ENCODE measurements at places on chromosomes 12 and 14.

DNA sequence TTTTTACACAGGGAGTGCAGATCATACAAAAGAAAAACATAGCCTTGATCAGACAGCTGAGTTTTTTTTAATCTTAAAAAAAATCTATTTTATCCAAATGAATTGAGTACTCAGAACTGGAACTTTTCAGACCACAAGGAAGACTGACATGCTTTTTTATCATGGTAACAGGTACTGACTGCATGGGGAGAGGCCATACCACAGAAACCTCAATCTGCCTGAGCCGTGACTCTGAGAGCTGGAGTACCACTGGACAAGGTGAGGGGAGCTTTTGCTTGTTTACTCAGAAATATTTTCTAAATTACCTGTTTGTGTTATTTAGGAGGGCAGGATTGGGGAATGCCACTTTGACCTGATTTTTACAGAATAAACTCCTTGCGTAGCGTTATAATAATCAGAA, 143.9 kb downstream of the ALX1 start:
- DNase-seq: no peak

- no peak for DNase-seq
Observed at GRCh38 chr12:52314511-52314910, 6.7 kb downstream of the KRT83 start.

DNA sequence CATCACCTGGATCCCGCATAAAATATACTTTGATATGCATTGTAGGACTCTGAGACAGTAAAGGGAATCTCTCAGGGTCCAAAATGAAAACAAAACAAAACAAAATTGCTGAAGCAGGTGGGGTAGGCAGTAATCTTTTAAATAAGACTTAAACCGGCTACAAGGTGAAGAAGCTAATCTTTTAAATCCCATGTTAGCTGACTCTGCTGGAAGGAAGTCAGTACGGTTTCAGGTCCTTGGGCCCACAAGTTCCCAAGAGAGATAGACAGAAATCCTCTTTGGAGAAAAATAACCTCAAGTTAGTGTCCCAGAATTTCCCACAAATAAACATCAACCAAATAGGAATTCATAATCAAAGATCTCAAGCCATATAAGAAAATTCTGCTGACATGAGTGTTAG, 5.0 kb upstream of the EPS8 start:
- no peak for DNase-seq

DNA sequence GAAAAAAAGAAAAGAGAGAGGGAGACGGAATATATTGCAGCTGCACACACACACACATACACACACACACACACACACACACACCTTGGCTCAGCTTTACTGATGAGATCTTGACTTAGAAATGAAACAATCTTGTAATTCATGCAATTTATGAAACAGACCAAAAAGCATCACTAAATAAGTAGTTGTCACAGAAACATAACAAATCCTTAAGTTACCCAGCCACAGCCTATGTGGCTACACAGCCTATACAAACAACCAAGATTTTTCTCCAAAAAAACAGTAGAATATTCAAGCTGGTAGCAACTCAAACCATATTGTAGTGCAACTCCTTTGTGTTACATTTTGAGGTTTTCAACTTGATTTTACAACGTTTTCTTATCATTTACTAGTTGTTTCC, 37.9 kb upstream of the GNG2 start:
- DNase-seq: no peak

DNA sequence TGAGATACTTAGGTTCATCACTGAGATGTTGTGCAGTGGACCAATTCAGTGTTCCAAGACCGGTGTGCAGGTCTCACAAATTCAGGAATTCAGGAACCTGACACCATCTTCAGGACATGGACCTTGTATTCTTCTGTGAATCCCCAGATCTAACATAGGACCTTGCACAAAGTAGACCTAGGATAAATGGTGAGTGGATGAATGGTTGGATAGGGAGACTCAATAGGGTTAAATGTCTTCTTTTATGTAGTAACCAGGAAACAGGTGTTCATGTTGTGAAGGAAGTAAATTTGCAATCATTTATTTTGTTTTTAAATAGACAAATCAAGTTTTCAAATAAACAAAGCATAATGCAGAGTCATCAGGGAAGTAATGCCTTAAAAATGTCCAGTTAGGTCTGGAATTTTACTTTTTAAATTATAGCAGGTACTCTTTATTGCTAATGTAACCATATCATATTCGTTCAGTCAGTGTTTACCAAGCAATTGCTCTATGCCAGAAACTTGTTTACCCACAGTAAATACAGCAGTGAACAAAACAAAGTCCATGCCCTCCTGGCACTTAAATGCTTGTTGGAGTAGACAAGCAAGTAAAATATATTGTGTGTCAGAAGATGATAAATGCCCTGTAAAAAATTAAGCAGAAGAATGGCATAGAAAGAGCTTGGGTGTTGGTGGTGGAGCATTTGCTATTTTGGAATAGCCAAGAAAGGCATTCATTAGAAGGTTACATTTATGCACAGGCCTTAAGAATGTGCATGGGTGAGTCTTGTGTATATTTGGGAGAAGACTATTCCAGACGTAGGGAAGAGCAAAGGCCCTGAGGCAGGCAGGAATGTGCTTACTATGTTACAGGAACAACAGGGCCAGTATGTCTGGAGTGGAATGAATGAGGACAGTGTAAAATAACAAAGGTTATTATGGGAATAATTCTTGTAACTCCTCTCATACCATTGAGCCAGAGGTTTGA, 26.3 kb downstream of the RXYLT1 start:
- DNase-seq: no peak

DNA sequence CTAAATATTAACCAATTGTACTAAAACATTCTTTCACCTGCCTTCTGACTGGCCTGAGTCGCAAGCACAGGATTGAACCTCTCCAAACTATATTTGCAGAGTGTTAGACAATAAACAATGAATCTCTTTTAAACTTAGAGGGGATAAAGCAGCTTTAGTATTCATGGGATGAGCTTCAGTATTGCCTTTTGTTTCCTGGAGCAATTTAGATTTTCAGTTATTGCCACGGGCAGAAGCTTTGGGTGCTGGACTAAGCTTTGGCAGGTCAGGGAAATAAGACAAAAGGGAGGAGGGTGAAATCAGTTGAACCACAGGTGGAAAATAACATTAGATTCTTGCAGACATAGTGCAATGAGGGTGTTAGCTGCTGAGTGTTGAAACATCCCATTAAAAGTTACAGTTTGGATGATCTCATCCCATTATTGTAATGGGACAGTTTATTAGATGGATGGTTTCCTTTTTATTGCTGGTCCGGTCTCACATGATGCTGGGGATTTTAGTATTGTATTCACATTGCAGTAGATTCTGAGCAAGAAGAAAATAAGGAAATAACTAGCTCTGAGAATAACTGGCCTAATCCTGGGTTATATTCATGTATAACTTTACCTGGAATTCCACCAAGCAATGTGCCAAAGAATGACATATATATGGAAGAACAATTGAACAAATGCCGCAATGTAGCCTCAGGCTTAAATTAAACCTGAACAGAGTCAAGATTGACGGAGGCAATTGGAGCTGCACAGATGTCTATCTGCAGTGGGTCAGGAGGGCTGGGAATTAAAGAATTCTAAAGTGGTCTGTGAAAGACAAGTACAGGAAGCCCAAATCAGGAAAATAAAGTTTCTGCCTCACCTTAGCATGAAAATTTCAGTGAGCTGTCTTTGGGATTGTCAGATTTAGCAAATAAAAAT, 1092.8 kb upstream of the SEL1L start:
- DNase-seq: no peak

DNA sequence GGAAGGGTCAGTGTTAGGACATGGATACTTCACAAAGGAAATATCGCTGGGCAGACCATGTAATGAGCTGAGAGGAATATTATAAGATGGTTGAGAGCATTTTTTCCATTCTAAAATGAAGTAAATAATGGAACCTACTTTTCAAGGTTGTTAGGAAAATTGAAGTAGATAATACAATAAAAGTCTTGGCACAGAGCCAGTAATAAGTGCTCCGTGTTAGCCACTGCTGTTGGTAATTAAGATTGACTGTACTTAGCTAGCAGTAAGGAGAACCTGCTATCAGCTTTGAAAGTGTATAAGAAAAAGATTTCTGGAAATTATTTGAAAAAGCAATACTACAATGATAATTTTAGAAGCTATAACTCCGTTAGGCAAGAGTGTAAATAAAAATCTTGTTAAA, 77.6 kb downstream of the SCAF11 start:
- no peak for DNase-seq

DNA sequence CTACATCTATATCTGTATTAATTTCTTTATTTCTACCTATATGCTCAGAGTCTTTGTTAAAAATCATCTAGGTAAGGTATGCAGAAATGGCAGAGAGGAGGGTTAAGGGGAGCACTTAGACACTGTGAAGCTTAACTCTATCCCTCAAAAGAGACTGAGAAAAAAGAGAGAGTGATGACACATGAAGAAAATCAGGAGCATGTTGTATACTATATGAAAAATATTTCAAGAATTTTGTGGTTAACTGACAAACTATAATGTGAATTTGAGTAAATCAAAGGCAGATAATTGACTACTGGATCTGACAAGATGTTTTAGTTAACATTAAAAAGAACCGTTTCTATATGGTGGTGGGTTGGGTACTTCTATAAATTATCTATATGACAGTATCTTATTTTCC, 1814.2 kb upstream of the SEL1L start:
- DNase-seq: no peak

GRCh38 chr14:73721101-73721821, 7.1 kb upstream of the PNMA1 start:
- no peak for DNase-seq

DNA sequence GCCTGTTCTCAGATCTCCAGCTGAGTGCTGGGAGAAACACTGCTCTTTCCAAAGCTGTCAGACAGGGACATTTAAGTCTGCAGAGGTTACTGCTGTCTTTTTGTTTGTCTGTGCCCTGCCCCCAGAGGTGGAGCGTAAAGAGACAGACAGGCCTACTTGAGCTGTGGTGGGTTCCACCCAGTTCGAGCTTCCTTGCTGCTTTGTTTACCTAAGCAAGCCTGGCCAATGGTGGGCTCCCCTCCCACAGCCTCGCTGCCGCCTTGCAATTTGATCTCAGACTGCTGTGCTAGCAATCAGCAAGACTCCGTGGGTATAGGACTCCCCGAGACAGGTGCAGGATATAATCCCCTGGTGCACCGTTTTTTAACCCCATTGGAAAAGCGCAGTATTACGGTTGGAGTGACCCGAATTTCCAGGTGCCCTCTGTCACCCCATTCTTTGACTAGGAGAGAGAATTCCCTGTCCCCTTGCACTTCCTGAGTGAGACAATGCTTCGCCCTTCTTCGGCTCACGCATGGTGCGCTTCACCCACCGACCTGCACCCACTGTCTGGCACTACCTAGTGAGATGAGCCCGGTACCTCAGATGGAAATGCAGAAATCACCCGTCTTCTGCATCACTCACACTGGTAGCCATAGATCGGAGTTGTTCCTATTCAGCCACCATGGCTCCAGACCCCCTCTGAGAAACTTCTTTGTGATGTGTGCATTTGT, 650.3 kb upstream of the ALG10B start:
- DNase-seq: no peak

- no peak for DNase-seq
Observed at GRCh38 chr12:24845615-24846014, 103.3 kb downstream of the BCAT1 start.

DNA sequence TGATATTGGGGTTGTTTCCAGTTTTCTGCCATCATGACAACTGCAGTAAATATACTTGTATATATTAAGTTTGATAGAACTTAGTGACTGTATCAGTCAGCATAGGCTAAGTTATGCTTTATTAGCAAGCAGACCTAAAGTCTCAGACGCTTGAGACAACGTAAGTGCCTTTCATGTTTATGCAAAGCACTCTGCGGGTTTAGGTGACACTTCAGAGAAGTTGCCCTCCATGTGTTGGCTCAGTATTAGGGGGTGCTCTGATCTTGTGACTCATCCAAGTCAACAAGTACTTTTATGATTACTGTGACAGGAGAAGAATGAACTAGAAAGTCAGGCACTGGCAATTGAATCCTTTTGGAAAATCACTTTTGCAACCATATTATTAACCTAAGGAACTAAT, 13.3 kb upstream of the OTOGL start:
- no peak for DNase-seq

- no peak for DNase-seq
Observed at GRCh38 chr14:61547186-61548069, 147.9 kb upstream of the HIF1A start.

- DNase-seq: no peak
Observed at GRCh38 chr14:68783408-68784225, 9.2 kb downstream of the ZFP36L1 start.

DNA sequence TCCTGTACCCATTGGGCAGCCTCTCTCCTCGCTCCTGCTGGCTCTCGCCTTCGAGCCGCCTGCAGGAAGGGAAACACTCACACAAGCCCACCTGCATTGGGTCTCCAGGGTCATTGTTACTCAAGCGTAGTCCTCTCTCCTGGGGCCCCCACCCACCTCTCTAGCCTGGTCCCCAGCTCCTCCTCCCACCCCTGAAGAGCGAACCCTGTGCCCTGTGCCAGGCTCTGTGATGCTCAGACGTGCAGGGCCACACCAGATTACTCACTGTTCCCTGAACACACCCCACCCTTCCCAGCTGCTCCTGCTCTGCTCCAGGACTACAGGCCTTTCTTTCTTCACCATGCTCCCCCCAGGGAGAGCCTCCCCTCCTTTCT, 88.1 kb downstream of the NINJ2 start:
- no peak for DNase-seq

DNA sequence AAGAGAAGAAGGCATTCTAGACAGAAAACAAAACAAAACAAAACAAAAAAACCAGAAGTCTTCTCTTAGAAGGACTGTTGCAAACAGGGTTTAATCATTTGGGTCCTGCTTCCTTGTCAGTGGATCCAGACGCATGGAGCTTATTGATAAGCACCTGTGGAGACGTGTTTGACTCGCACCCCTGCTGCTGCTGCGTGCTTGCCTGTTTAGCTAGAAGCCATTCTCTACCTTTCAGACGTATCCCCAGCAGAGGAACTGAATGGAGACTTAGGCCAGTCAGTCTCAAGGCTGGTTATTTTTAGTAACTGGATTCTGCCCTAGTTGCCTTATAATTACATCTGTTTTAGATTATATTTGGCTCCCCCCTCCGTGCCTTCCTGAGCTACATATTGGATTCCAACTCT, 186.1 kb upstream of the EEA1 start:
- DNase-seq: no peak

DNA sequence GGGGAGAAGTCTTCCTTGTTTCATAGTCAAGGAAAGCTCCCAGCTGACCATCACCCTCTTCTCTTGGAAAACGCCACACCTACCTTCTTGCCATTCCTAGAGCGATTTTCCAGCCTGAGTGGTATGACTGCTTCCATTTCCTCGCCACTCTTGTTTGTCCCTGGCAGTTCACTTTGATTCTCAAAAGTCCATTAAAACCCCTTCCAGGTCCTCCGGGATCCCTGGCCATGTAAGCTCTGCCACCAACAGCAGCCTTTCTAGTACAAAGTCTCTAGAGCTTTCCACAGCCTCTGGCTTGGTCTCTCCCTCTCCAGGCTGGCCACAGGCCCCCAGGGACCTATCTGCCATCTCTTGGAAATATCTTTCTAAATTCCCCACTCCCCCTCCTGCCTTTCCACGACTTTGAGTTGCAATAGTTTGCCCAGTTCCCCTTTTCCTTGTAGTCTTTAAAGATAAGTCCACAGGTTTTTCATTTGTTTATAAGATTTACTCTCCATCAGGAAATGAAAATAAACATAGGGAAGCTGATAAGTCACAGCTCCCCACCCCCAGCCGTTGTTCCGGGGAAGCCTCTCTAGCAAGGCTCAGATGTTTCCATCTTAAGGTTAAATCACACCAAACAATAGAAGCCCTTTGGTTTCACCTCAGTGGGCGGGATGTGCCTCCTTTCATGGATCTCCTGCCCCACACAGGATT, 42.9 kb upstream of the SINHCAF start:
- DNase-seq: no peak

Data from effector memory CD8-positive, alpha-beta T cell (primary cell).